ENCODE measurements at places on chromosomes 5 and 9.

DNA sequence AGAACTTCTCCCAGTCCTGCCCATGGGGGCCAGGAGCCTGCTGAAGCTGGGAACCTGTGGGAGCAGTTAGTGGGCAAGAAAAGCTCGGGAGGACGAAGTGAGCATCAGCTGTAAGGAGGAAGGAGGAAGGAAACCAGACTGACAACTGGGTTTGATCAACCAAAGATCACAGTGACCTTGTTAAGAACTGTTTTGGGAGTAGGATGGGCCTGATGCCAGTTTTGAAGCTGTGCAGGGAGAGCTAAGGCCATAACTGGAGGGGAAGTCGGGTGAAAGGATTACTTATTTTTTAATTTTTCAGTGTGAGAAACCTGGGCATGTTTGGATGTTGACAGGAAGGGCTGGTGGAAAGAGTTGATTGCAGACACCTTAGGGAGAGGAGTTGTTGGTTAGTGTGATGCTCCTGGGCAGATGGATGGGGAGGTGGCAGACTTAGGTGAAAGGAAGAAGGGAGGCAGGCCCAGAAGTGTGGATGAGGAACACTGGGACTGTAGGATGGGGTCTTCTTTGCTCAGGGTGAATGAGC lies 58.3 kb upstream of the KLF4 start:
- no peak for DNase-seq

DNA sequence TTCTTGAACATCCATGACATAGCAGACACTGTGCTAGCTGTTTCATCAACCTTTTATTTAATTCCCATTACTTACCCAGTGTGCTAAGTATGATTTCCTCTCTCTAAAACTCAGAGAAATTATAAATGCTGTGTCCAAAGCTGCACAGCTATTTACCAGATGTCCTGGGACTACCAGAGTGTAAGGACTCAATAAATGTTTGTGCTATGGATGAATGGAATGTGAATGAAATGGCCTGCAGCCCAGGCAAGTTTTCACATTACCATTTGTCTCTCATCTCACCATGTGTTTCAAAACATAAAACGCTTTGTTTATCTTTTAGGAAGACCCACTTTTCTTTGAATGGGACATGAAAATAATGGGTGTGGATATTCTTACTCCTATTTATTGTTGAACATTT lies 96.2 kb downstream of the ARHGEF28 start:
- no peak for DNase-seq

- no peak for DNase-seq
Observed at GRCh38 chr9:108197008-108197365, 658.8 kb downstream of the ACTL7B start.

GRCh38 chr9:33211695-33212393 lies 28.1 kb upstream of the SPINK4 start:
- DNase-seq, result no peak

GRCh38 chr9:87276851-87277261 lies 220.8 kb upstream of the DAPK1 start:
- no peak for DNase-seq

DNA sequence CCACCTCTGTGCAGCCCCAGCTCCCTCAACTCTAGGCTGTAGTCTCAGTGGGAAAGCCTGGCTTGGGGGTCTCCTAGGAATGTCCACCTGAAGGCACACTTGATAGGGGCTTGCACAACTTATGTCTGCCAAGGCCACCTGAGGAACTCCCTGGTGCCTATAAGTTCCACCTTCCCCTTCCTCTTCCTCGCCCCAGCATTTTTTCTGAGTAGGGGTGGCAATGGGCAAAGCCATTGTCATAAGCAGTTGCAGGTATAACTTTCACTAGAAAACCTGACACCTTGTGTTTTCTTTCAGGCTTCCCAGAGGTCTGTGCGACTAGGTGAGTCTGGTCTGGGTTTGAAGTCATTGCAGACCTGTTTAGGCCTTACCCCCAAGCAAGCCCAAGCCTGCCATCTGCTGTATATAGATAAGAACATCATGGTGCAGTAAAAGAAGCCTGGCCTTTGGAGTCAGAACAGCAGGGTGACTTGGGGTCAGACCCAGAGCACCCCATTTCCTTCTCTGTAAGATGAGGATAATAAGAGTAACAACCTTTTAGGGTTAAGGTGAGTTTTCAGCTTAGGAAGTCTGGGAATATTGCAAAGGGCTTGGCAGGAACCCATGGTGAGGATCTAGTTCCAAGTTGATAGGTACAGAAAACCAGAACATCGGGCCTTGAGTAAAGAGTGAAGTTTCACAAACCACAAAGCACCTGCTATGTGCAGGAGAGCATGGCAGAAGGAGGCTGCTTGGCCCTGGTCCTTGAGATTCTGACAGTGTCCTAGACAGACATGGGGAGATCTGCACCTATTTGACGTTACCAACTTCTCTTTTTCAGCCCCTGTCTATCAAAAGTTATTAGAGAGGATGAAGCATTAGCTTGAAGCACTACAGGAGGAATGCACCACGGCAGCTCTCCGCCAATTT lies 33.8 kb downstream of the TGFBI start:
- no peak for DNase-seq

GRCh38 chr5:35182910-35183535 lies 47.3 kb downstream of the PRLR start:
- DNase-seq, result no peak
